B cell (primary cell): ENCODE measurements at places on chromosomes 11 and 22. TPM values are rescaled to one million over a fixed set of nuclear protein-coding genes. Genes with fewer than 3 reads are reported as not detected.

DNA sequence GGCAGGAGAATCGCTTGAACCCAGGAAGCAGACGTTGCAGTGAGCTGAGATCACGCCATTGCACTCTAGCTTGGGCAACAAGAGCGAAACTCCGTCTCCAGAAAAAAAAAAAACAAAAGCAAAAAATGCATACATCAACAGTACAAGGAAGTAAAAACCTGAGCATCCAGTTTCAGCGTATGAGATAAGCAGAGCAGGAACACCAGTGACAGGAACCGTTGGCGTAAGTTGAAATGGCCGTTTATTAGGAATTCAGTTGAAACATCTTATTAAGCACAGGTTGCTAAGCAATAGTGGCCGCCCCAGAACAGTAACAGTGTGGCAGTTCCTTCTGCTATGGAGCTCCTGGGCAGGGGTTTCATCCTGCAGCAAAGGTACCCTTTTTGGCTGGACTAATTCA, 4.0 kb upstream of the L3MBTL2 start:
- H3K27me3 ChIP-seq = peaks cover 5% of the 10 kb centered on the region
- peaks cover 28% of the 10 kb centered on the region for H3K4me1 ChIP-seq
- H3K4me3 ChIP-seq = no peak overlapping the region
- no peaks in the 10 kb centered on the region for H3K36me3 ChIP-seq

Gene USP28
- 70.1 and 78.0 TPM in 2 replicates for polyA plus RNA-seq

DNA sequence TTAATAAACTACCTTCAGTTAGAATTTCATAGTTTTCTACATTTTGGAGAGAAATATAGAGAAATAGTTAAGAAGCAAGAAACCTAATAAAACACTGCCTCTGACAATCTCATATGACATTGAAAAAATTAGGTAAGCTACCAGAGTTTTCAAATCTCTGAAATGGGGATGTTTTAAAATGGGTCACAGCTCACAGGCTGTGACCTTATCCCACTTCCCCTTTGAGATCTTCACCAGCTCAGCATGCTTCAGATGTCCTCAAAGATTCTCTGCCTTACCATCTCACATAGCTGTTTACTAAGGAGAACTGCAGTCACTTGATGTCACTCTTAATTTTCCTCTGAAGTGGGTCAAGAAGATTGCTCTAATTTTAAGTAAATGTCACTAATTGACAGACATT, 717.8 kb downstream of the JRKL start:
- DNase-seq = no peak
- H3K27ac ChIP-seq = no peak overlapping the region
- H3K27me3 ChIP-seq = no peaks in the 10 kb centered on the region
- no peaks in the 10 kb centered on the region for H3K36me3 ChIP-seq

DNA sequence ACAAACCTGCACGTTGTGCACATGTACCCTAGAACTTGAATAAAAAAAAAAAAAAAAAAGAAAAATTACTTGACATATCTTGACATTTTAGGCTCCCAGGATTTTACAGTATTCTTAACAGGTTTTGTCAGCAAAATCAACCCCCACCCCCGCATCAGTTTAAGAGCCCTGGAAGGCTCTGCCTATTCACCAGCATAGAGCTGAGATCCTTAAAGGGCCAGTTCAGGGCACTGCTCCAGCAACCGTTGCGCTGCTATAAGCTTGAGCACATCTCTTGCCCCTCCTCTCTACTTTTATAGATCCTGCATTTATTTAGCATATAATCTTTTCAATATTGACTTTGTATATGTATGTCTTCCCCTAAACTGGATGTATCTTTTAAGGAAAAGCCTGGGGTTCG, 697 bp upstream of the PAFAH1B2 start:
- H3K4me1 ChIP-seq = peaks cover 20% of the 10 kb centered on the region
- DNase-seq = no peak
- peaks cover 19% of the 10 kb centered on the region for H3K36me3 ChIP-seq

Gene CBLIF
- polyA plus RNA-seq = not detected in 2 replicates

Gene CD3D
- 1.7 and 7.0 TPM in 2 replicates for polyA plus RNA-seq

GRCh38 chr11:3626250-3626960, 15.4 kb downstream of the ART5 start:
- no peaks in the 10 kb centered on the region for H3K27me3 ChIP-seq
- no peak overlapping the region for H3K27ac ChIP-seq
- DNase-seq = no peak
- H3K36me3 ChIP-seq = no peaks in the 10 kb centered on the region
- H3K4me1 ChIP-seq = no peaks in the 10 kb centered on the region

Gene CRYBB2
- polyA plus RNA-seq = not detected in 2 replicates

Gene ME3
- polyA plus RNA-seq = 1.3 and 2.7 TPM in 2 replicates

- no peaks in the 10 kb centered on the region for H3K27me3 ChIP-seq
- H3K36me3 ChIP-seq = no peaks in the 10 kb centered on the region
- no peak overlapping the region for H3K27ac ChIP-seq
- H3K4me3 ChIP-seq = no peak overlapping the region
- H3K4me1 ChIP-seq = peaks cover 28% of the 10 kb centered on the region
- no peak for DNase-seq
Measured at GRCh38 chr11:107592231-107592590, 1.3 kb downstream of the ELMOD1 start.

Gene LRRC74B
- polyA plus RNA-seq = 0.01 TPM in 1 of 2 replicates, not detected in the other

GRCh38 chr11:18463439-18463838, 7.8 kb downstream of the LDHAL6A start:
- no peaks in the 10 kb centered on the region for H3K4me1 ChIP-seq
- DNase-seq = no peak
- H3K4me3 ChIP-seq = no peak overlapping the region
- H3K27ac ChIP-seq = no peak overlapping the region

- H3K27me3 ChIP-seq = no peaks in the 10 kb centered on the region
- peaks cover 10% of the 10 kb centered on the region for H3K4me1 ChIP-seq
- no peak for DNase-seq
- H3K36me3 ChIP-seq = no peaks in the 10 kb centered on the region
- peak overlapping the region; percentile 93 for H3K4me3 ChIP-seq
- no peak overlapping the region for H3K27ac ChIP-seq
Measured at GRCh38 chr11:76234021-76234415, 27.7 kb upstream of the WNT11 start.

GRCh38 chr11:26904801-26905200, 89.1 kb upstream of the FIBIN start:
- H3K27me3 ChIP-seq = no peaks in the 10 kb centered on the region
- no peak for DNase-seq
- no peaks in the 10 kb centered on the region for H3K36me3 ChIP-seq
- no peak overlapping the region for H3K27ac ChIP-seq

DNA sequence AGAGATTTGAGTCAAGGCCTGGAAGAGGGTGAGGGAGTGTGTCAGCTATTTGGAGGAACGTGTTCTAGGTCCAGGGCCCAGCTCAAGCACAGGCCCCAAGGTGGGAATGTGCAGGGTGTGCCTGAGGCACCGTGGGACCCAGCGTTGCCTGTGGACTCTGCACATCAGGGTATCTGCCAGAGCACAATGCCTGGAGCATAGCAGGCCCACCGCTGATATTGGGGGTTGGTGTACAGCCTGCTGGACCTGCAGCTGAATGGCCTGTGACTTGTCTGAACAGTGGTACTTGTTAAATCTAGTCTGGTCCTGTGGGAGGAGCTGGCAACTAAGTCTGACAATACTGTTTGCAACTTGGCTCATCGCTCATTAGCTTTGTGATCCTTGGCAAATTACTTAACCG, 131.7 kb downstream of the GRIK4 start:
- H3K36me3 ChIP-seq = no peaks in the 10 kb centered on the region
- H3K27me3 ChIP-seq = no peaks in the 10 kb centered on the region
- no peak for DNase-seq
- H3K4me3 ChIP-seq = no peak overlapping the region
- H3K27ac ChIP-seq = no peak overlapping the region
- no peaks in the 10 kb centered on the region for H3K4me1 ChIP-seq

DNA sequence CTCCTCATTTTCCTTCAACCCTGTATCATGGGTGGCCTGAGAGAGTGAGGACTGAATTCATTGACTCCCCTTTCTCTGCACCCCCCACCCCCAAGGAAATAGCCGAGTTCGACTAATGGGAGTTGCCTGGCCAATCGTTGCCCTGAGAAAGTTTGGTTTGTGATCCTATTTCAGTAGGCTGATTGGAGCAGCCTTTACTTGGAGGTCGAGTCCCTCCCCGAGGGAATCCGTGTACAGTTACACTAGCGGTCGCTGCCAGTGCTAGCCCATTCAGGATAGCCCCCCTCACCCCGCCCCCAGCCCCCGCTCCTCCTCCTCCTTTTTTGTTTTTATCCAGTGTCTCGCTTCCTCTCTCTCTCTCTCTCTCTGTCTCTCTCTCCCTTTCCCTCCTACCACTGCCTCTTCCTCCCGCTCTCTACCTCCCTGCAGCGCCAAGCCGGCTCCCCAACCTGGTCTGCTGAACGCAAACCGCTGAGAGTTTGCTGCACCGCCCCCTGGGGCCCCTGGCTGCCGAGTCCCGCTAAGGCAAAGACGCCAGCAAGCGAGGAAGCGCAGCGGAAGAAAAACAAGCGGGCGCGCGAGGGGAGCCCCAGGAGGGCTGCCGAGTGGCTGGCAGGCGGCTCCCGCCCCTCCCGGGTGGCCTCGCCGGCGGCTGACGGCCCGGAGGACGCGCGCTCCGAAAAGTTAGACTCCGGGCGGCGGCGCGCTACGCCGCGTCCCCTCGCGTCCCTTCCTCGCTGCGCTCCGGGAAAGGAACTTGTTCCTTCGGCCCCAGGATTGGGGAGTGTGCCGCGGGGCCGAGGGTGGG, at the start of gene GRAMD1B:
TSS of gene GRAMD1B (plus strand) at position 357 of the 808 bp plus-strand sequence. CDS start 524 bp downstream, outside the sequence.
- H3K27me3 ChIP-seq = no peaks in the 10 kb centered on the region
- peak; percentile 31 for DNase-seq
- H3K4me3 ChIP-seq = peak within 1 kb of the TSS; percentile 28
- H3K4me1 ChIP-seq = no peaks in the 10 kb centered on the region
- no peaks in the 10 kb centered on the region for H3K36me3 ChIP-seq

Gene RAB39A
- 0.65 and 1.3 TPM in 2 replicates for polyA plus RNA-seq

- DNase-seq = no peak
- H3K4me1 ChIP-seq = no peaks in the 10 kb centered on the region
- no peak overlapping the region for H3K4me3 ChIP-seq
- no peaks in the 10 kb centered on the region for H3K27me3 ChIP-seq
- no peaks in the 10 kb centered on the region for H3K36me3 ChIP-seq
Measured at GRCh38 chr11:129933891-129934290, 38.5 kb upstream of the NFRKB start.

GRCh38 chr11:116461789-116462188, 311.0 kb downstream of the BUD13 start:
- no peaks in the 10 kb centered on the region for H3K27me3 ChIP-seq
- H3K4me3 ChIP-seq = no peak overlapping the region
- H3K27ac ChIP-seq = no peak overlapping the region
- H3K36me3 ChIP-seq = no peaks in the 10 kb centered on the region
- no peaks in the 10 kb centered on the region for H3K4me1 ChIP-seq
- DNase-seq = no peak

GRCh38 chr22:42721045-42721434, 370 bp upstream of the A4GALT start:
- H3K36me3 ChIP-seq = no peaks in the 10 kb centered on the region
- peaks cover 14% of the 10 kb centered on the region for H3K27me3 ChIP-seq
- no peak overlapping the region for H3K27ac ChIP-seq
- H3K4me1 ChIP-seq = peaks cover 37% of the 10 kb centered on the region
- DNase-seq = peak; percentile 34

Gene OR51E2
- polyA plus RNA-seq = not detected in 2 replicates

GRCh38 chr11:83801799-83802198, 515.6 kb upstream of the CCDC90B start:
- no peak overlapping the region for H3K27ac ChIP-seq
- no peaks in the 10 kb centered on the region for H3K36me3 ChIP-seq
- H3K27me3 ChIP-seq = no peaks in the 10 kb centered on the region
- no peaks in the 10 kb centered on the region for H3K4me1 ChIP-seq
- no peak for DNase-seq
- no peak overlapping the region for H3K4me3 ChIP-seq
